Activated naive CD8-positive, alpha-beta T cell treated with anti-CD3 and anti-CD28 coated beads for 36 hours (primary cell): ENCODE measurements at places on chromosomes 4 and X. TPM values are rescaled to one million over a fixed set of nuclear protein-coding genes. Genes with fewer than 3 reads are reported as not detected.

The EPGN gene
- not detected for total RNA-seq

The GPRIN3 gene
- total RNA-seq = 9.4 TPM

The SHROOM3 gene
- 0.10 TPM for total RNA-seq

The PDE6B gene
- total RNA-seq = 12.6 TPM

The STATH gene
- not detected for total RNA-seq

The DEFB131A gene
- not detected for total RNA-seq
